ENCODE measurements at places on chromosomes 12 and 14. TPM values are rescaled to one million over a fixed set of nuclear protein-coding genes. Genes with fewer than 3 reads are reported as not detected.

VWF gene
- 496 TPM for total RNA-seq

UNC79 gene
- under 0.01 TPM for total RNA-seq

DNA sequence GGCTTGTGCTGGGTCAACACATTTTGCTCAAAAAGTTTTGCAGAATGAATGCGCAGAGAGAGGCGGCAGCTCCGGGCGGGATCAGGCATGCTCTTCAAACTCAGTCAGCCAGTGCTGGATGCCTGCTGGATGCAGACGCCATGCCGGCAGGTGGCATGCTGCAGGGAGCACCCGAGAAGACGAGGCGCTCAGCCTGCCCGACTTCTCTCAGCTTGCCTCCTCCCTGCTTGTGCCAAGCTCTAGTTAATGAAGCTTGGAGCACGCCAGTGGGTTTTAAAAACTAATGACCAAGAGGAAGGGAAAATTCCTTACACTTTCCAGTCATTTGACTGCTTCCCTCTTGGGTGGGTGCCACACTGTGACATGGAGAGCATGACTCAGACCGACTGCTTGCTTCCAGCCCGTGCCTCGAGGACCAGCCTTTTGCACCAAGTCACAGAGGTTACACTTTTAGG is 39.8 kb downstream of the SLC24A4 start:
- peak; percentile 40 for DNase-seq

ANKRD52 gene
- total RNA-seq = 10.7 TPM

TAS2R10 gene
- total RNA-seq = 0.22 TPM

- peak; percentile 76 for DNase-seq
Measured at GRCh38 chr14:77302926-77303325, 17.8 kb downstream of the POMT2 start.

PRH2 gene
- not detected for total RNA-seq

DNA sequence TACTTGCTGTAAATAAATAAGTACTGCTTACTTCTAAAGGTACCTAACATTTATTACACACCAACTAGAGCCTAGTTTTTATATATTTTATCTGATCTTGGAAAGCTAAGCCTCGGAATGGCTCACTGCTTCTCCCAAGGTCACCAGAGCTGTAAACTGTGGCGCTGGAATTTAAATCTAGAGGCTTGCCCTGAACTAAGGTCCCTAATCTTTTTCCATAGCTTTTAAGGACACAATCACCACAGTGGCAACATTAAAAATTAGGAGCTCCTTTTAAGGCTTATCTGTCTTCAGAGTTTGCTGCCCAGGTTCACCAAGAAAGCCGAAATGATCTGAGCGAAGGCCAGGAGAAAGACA is 670 bp downstream of the CCNB1IP1 start:
- DNase-seq = peak; percentile 24

DNA sequence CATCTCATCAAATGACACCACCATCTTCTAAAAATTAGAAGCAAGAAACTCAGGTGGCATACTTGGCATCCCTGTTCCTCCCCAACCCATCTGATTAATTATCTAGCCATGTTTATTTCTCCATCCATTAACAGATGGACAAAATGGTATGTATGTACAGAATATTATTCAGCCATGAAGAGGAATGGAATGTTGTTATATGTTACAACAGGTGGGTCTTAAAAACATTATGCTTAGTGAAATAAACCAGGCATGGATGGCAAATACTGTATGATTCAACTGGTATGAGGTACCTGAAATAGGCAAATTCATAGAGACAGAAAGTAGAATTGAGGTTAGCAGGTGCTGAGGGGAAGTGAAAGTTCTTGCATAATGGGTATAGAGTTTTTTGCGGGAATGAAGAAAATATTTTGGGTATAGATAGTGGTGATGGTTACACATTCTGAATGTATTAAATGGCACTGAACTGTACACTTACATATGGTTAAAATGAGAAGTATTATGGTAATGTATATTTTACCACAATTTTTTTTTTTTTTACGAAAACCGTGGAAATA is 17.5 kb downstream of the YY1 start:
- DNase-seq = no peak
